ENCODE measurements at places on chromosomes 7 and 10.

- DNase-seq: peak; percentile 87
These were observed 1.3 kb upstream of the KIF11 start for GRCh38 chr10:92591550-92592022.

DNA sequence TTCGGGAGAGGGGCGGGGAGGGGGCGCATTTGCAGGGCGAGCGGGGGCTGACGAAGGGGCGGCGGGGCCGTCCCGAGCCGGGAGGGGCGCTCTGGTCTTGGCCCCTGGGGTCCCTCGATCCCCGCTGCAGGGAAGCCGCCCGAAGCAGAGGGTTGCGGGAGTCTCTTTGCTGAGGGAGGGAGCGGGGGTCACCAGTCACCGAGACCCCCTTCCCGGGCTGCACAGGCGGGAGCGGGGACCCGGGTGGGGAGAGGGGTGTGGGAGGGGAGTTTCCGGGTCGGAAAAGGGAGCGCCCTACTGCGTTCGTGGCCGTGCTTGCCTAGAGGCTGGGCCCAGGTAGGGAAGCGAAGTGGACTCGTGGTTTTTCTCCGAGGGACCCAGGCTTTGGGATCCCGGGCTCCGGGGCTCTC is 422 bp downstream of the AP1S1 start:
- DNase-seq: no peak

GRCh38 chr7:49346195-49346899 is 422.0 kb downstream of the CDC14C start:
- no peak for DNase-seq

DNA sequence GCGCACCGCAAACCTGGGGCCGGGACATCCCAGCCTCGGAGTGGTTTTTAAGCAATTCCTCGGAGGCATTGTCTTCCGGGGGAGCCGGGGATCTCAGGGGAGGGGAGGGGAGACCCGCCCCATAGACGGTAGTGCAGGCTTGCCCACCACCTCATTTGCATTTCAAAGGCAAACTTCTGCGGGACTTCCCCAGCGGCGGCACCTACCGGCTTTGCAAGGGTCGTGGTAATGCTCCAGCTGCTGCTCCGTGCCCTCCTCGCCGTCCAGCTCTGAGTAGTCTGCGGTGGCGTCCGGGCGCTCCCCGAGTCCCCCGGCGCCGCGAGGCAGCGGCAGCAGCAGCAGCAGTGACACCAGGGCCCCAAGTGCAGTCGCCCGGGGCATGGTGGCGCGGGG is 425 bp downstream of the TLL2 start:
- DNase-seq: no peak

GRCh38 chr10:14820775-14821154 is 17.1 kb downstream of the CDNF start:
- DNase-seq: no peak

DNA sequence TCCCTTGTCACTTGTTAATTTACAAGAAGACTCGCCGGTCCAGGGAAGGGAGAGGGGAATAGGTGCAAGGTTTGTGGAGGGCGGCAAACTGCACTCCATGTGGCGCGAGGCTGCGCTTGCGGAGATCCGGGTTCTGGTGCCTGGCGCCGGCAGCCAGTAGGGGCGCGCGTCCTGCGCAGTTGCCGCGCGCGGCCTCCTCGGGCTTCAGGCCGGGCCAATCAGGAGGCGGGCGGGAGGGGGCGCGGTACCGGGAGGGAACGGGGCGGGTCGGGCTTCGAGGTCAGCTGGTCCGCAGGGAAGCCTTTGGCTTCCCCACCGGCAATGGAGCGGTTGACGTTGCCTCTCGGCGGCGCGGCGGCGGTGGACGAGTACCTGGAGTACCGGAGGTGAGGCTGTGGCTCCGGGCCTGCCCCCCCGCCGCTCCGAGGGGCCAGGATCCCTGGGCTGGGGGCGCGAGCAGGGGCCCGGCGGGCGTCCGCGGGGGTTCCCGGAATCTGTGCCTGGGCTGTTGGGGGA is at the start of gene FAM221A:
TSS of gene FAM221A (plus strand) at position 302 of the 516 bp plus-strand sequence. CDS start at position 322, 20 bp downstream.
- DNase-seq: peak; percentile 87

GRCh38 chr7:24879291-24879690 is 100.7 kb downstream of the OSBPL3 start:
- no peak for DNase-seq

DNA sequence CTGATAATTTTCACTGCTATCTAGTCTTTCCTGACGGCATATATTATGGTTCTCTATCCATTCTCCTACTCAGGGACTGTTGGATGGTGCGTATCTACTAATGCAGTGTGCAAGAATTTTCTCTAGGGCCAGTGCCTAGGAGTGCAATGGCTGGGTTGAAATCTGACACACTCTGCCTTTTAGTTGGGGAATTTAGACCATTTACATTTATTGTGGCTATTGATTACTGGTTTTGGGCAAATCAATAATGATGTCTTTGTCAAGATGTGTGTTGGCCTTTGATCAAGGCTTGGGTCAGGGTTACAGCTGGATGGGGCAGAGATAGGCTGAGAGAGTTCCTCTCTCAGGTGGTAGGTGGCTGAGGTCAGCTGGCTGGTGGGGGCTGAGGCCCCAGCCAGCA is 21.8 kb downstream of the NPTX2 start:
- no peak for DNase-seq

DNA sequence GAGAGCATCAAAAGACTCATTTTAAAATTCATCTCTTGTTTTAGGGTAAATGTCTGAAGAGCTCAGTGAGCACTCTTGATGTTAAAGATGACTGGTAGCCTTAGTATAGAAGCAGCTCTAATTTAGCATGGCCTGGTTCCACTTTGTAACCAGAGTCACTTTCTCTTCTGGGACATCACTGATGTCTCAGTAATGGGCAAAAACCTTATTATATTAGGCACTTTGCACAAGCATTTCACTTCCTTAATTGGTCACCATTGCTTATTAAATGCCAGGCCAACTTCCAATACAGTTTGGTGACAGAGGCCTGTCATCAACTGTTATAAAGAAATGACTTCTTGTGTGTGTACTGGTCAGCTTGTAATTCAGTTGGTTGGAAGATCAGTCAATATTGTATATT is 53.0 kb downstream of the STEAP1B start:
- no peak for DNase-seq

GRCh38 chr7:41890631-41891274 is 187.9 kb upstream of the INHBA start:
- DNase-seq: no peak

GRCh38 chr10:5013385-5013784 is 9.7 kb upstream of the AKR1C2 start:
- DNase-seq: no peak

GRCh38 chr7:1151653-1152425 is 8.2 kb downstream of the ZFAND2A start:
- DNase-seq: no peak

GRCh38 chr10:128694168-128694850 is 568.1 kb upstream of the MKI67 start:
- DNase-seq: no peak

GRCh38 chr10:8225187-8225586 is 170.7 kb downstream of the GATA3 start:
- no peak for DNase-seq

DNA sequence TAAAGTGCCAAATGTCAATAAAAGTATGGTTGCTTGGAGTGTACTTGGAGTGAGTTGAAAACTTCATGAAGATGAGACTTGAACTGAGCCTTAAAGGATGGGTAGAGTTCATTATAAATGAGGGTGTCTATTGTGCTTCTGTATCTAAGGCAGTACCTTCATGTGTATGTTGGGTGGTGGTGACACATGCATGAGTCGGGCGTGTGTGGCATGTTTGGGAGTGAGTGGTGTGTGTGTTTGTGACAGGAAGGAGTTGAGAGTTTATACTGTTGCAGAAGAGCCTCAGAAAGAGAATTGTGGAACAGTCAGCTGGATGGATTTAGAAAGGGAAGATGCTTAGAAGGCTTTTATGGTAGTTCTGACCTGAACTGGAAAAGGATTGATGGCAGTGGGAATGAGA is 6.0 kb upstream of the ZRANB1 start:
- no peak for DNase-seq

DNA sequence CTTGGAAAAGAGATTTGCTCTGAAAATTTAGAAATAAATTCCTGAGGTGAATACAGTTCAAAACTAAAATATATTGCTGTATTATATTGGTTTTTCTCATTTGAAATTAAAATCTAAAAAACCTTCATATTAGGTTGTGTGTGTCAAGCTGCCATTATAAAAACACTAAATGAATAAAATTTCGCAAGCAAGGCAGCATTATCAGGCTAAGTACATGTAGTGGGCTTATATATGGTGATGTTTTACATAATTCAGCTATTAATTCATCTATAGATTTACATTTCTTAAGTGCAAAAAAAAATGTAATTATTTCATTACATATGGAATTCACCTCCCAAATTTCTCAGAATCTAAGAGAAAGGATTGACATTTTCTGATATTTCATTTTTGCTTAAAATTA is 5.3 kb downstream of the MEOX2 start:
- no peak for DNase-seq

DNA sequence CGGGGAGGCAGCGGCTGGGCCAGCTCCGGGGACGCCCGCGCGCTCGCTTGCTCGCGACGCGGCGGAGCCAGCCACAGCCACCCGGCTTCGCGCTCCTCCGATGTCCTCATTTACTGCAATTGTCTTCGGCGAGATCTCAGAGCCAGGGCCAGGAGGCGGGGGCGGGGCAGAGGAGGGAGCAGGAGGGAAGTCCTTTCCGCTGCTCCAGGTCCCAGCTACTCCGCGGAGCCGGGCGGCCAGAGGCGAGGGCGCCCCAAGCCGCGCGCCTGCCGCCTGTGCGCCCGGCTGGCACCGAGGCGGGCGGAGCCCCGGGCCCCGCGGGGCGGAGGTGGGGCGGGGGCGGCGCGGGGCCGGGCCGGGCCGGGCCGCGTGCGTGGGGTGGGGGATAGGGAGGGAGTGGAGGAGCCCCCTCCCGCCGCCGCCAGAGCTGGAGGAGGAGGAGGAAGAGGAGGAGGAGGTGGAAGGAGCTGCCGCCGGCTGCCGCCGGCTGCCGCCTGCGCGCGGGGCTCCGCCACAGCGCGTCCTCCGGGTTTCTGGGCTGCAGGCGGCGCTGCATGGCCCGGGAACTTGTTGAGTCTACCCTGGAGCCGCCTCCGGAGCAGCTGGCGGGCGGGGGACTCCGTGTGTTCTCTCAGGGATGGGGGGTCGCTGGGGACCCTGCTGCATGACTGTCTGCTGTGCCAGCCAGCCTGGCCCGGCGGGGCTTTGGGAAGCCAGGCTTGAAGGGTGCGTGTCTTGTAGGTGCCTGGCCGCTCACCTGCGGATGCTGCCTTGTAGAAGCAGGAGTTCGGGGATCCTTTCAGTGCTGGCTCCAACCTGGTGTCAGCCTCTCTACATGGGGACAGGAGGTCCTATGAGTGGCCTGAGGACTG is at the start of gene INSYN2A:
TSS of gene INSYN2A (minus strand) at position 310 of the 872 bp plus-strand sequence. CDS start 20,196 bp downstream, outside the sequence.
- DNase-seq: no peak

GRCh38 chr10:99532687-99533495 is at the start of gene NKX2-3:
Gene NKX2-3 (plus strand): TSS chr10:99532942. CDS start chr10:99533132, 190 bp downstream.
- peak; percentile 75 for DNase-seq

- DNase-seq: no peak
These were observed 49.9 kb downstream of the CDHR3 start for GRCh38 chr7:106012935-106013439.

DNA sequence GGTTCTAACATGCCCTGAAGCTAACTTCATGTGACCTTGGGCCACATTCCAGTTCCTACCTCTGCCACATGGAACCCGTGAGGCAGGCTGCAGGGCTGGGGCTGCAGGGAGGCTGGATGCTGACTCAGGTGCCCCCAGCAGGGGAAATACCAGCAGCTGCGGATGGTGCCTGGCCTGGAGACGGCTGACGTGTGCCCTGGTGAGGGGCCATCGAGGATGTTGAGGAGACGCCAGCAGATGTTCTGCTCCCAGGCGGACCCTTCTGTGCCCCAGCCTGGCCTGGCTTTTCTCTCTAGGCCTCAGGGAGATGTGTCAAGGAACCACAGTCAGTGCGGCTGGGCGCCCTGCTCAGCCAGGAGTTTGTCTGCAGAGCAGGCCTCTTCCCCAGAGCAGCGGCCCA is 8.8 kb downstream of the BAG3 start:
- no peak for DNase-seq

DNA sequence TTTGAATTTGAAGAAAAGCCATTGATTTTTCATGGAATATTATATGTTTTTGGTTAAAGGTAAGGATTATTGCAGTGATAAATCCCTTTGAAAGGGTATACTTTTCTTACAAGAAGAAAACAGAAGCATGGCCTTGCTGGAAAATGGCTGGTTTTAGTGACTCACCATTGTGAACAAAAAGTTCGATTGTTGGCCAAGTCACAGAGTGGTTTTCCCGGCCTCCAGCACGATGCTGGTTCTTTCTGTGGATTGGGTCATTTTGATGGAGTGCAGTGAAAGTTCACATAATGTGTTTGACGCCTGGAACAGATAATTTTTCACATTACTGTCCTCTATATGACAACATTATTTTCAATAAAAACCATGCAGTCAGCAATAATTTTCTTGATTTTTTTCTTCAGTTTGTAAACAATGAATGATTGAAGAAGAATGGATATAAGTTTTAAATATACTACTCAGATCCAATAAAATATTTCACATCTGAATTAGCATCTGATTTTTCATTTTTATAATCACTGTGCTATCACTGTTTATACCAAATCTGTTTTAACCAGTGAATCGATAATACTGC is 60.9 kb downstream of the RBM20 start:
- DNase-seq: no peak

DNA sequence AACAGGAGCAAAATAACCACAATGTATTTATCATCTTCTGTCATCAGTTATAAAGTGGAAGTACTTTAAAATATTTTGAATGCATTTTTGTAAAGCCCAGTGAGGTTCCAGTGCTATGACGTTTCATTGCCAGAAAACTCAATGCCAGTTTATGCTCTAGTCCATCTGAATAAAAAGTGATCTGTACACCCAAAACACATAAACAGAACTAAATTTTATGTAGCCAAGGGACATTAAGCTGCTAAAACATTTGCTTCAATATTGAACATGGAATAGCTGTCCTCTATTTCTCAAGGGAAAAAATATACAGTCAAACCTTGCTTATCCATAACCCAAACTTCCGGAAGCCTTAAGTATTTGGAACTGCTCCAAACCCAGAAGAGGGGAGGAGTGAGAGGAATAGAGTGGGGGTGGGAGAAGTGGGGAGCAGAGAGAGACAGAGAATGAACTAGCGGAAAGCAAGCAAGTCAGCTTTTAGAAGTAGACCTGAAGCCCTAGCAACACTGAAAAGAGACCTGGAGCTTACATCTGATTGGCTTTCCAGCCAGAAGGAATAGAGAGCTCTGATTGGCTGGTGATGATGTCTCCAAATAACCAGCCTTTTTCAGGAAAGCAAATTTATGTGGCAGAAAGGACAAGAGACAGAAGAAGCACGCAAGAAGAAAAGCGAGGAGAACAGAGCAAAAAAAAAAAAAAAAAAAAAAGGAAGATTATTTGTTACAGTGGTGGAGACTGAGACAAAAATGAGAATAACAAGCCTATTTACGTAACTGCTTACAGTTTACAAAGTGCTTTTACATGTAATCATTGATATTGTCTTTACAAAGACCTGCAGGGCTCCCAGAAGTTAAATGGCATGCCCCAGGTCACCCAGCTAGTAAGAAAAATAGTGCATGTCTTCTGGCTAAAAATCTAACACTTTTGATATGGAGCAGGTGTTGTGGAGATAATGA is 196.0 kb downstream of the RNLS start:
- DNase-seq: peak; percentile 54

DNA sequence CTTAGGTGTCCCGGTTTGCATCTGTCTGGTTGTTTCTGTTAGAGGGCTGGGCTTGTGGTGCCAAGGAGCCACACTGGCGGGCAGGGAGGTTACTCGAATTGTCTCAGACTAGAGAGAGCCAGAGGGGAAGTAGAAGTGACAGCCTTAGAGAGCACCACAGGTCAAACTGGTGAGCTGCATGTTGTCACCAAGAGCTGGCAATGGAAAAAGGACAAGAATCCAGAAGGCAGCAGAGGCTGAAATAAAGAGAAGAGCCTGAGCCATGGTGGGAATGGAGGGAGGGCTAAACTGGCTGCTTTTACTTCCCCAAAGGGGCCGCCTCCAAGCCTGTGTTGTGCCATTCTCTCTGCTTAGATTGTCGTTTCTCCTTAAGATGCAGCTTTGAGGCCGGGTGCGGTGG is 31.1 kb upstream of the RHBDD2 start:
- no peak for DNase-seq
